Activated naive CD4-positive, alpha-beta T cell treated with anti-CD3 and anti-CD28 coated beads for 36 hours (primary cell): ENCODE measurements at places on chromosomes 2 and 18. TPM values are rescaled to one million over a fixed set of nuclear protein-coding genes. Genes with fewer than 3 reads are reported as not detected.

Gene GAL3ST2
- not detected for total RNA-seq

Gene DTNA
- total RNA-seq: 0.43 TPM

Gene SOX11
- total RNA-seq: not detected

Gene NBAS
- total RNA-seq: 45.5 TPM

DNA sequence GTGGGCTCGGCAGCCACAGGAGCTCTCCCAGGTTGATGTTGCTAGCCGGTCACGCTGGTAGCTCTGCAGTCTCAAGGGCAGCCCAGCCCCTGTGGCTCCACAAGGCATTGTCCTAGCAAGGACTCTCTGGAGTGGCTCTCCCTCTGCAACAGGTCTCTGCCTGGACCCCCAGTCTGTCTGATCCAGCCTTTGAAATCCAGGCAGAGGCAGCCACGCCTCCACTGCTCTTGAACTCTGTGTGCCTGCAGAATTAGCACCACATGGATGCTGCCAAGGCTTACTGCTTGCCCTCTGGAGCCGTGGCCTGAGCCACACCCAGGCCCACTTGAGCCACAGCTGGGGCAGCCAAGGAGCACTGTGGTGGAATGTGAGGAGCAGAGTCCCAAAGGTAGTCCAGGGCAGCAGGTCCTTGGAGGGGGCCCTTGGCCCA is 43.0 kb upstream of the FAHD2A start:
- no peaks in the 10 kb centered on the region for H3K4me1 ChIP-seq
- H3K4me3 ChIP-seq: no peak overlapping the region
- peaks cover 2% of the 10 kb centered on the region for H3K27me3 ChIP-seq
- no peaks in the 10 kb centered on the region for H3K36me3 ChIP-seq
- H3K27ac ChIP-seq: no peak overlapping the region

DNA sequence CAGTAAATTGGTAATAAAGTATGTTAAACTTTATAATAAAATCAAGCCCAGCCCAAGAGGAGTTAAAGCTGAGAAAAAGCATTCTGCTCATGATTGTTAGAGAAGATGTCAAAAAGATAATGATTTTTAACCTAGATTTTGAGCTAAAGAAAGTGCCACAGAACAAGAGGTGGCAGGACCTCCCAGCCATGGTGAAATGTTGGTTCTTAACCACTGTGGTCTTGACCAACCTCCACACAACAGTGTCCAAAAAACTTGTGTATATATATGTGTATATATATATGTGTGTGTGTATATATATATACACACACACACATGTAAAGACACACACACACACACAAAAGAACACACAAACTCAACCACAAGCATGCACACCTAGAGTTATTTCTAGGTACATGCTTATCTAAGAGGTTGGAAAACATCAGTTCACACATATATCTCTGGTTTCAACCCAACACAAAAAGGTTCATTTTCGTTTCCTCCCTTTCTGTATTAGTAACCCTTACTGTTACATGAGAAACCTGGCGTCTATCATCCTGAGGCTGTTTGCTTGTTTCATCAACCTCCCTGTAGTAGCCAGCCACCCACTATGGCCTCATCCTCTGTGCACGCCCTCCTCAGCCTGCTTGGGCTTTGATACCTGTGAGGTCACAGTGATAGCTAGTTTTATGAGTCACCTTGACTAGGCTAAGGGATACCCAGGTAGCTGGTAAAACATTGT is 631.8 kb upstream of the ID2 start:
- DNase-seq: peak; percentile 80
- H3K4me3 ChIP-seq: no peak overlapping the region
- H3K27me3 ChIP-seq: peaks cover 2% of the 10 kb centered on the region
- H3K36me3 ChIP-seq: no peaks in the 10 kb centered on the region
- H3K4me1 ChIP-seq: peaks cover 18% of the 10 kb centered on the region

DNA sequence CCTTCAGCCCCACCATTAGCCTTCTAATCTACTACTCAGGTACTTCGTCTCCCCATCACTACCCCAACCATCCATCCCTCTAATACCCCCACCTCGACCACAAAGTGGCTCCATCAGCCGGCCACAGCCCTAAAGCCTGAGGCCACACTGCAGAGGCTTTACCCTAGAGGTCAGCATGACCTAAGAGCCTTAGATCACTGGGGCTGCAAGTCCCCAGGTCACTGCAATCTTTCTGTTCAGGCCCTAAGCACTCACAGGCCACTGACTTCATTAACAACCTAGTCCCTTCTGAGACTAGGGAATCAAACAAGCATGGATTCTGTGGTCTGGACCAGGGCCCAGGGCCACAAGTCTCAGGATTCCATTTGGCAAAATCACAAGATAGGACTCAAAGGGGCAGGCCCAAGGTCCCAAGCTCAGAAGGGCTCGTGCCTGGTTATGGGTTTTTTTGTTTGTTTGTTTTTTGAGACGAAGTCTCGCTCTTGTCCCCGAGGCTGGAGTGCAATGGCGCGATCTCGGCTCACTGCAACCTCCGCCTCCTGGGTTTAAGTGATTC is 37.0 kb upstream of the PKDCC start:
- no peak overlapping the region for H3K27ac ChIP-seq
- no peaks in the 10 kb centered on the region for H3K36me3 ChIP-seq
- peaks cover 2% of the 10 kb centered on the region for H3K27me3 ChIP-seq
- no peak for DNase-seq
- no peak overlapping the region for H3K4me3 ChIP-seq

- peaks cover 41% of the 10 kb centered on the region for H3K4me1 ChIP-seq
- peak overlapping the region; percentile 34 for H3K27ac ChIP-seq
- no peak overlapping the region for H3K4me3 ChIP-seq
- peaks cover 4% of the 10 kb centered on the region for H3K36me3 ChIP-seq
Observed at GRCh38 chr2:237742191-237742590, 56.4 kb upstream of the RBM44 start.

DNA sequence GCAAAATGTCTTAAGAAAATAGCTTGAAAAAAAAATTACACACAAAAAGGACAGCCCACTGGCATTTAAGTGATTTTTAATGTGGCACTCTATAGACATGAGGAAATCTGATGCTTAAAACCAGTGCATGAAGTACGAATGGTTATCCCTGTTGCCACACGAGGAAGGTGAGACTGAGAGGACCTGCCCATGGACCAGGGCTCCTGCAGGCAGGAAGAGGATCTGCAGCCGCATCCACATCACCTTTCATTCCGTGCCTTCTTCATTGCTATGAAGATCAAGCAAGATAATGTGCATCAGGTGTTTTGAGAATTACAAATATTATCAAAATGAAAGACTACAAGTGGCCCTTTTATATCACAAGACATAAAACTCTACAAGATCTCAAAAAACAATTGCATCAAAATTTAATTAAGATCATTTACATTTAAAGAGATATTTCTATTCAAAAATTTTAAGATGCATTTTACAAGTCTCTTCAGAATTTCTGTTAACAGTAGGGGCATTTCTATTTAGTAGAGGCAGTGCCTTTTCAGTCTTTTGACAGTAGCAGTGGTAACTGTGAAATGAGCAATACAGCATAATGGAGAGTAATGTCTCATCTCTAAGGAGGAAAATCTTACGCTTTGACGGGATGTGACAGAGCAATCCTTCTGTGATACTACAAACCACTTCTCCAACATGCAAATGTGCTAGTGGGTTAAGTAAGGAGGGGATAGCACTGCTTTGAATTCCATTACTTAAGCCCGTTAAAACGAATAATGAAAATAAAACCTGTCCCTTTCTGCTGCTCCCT is 83.4 kb downstream of the SLC5A7 start:
- no peak overlapping the region for H3K27ac ChIP-seq
- H3K27me3 ChIP-seq: no peaks in the 10 kb centered on the region
- H3K4me1 ChIP-seq: no peaks in the 10 kb centered on the region

GRCh38 chr2:119760956-119761275 is 1.2 kb downstream of the PTPN4 start:
- peak; percentile 15 for DNase-seq
- peak overlapping the region; percentile 74 for H3K4me3 ChIP-seq
- peaks cover 4% of the 10 kb centered on the region for H3K36me3 ChIP-seq
- H3K27me3 ChIP-seq: no peaks in the 10 kb centered on the region

- DNase-seq: peak; percentile 11
- H3K4me1 ChIP-seq: no peaks in the 10 kb centered on the region
- H3K27me3 ChIP-seq: peaks cover 2% of the 10 kb centered on the region
- H3K36me3 ChIP-seq: no peaks in the 10 kb centered on the region
Observed at GRCh38 chr2:162490052-162490717, 146.3 kb downstream of the GCA start.
